ENCODE measurements at places on chromosomes 2 and 18.

- DNase-seq: no peak
These were observed 509.0 kb upstream of the SLC39A10 start for GRCh38 chr2:195148004-195148403.

DNA sequence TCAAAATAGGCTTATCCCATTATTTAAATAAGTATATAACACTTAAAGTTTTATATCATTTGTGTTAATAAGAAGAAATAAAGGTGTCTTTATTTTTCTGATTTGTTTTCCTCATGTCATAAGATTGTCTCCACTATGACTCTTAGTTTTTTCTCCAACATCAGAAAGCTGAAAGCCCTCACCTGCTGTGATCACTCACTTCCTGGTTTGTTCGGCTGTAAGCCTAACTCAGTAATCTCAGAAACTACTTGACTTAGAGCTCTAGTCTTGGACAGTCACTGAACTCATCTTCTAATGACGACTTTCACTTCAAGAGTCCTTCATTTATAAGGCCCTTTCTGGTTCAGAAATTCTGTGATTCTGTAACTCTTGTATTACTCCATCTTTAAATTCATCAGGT is 311.0 kb downstream of the ZEB2 start:
- DNase-seq: no peak

GRCh38 chr18:27094621-27095020 is 90.5 kb downstream of the CHST9 start:
- no peak for DNase-seq

DNA sequence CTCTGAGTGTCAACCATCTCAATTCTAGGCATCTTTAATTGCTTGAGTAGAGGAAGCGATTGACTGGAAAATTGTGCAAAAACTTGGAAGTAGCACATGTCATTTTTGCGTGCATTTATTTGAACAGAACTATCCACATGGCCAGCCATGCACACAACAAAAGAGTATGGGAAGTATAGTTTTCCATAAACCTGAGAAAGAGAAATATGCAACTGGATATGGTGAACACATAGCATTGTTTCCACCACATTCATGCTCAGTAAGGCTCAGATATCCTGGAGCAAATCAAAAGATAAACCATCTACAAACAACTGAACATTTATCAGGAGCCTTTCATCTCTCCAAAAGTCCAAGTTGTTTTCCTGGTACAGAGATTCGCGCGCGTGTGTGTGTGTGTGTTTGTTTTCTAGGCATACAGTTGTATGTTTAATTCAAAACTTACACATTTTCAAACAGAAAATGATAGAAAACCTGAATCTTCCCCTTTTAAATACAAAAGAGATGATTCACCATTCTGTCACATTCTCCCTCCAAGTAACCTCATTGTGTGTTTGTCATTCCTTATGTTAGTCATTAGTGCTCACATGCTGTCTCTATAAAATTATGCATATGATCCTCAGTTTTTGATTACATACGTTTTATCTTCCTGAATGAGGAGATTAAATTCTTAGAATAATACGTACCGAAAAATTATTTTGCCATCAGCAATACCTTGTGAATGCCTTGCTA is 780.4 kb upstream of the NRXN1 start:
- DNase-seq: peak; percentile 79

DNA sequence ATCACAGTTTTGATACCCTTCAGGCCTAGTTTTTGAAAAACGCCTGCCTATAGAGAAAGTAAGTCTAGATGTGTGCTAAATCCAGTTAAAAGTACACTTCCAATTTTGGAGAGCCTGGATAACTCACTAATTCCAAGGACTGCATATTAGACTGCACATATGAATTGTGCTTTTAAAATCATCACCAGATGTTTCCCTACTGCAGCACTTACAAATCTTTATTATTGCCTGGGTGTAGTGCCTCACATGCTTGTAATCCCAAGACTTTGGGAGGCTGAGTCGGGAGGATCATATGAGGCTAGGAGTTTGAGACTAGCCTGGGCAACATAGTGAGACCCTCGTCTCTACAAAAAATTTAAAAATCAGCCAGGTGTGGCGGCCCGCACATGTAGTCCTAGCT is 35.9 kb upstream of the HTR2B start:
- DNase-seq: peak; percentile 62

- DNase-seq: no peak
These were observed 110.9 kb downstream of the FAM210A start for GRCh38 chr18:13615432-13615861.

GRCh38 chr2:66429693-66430504 is 5.0 kb upstream of the MEIS1 start:
- no peak for DNase-seq

- DNase-seq: no peak
These were observed 443.3 kb downstream of the SOCS6 start for GRCh38 chr18:70732188-70732587.

DNA sequence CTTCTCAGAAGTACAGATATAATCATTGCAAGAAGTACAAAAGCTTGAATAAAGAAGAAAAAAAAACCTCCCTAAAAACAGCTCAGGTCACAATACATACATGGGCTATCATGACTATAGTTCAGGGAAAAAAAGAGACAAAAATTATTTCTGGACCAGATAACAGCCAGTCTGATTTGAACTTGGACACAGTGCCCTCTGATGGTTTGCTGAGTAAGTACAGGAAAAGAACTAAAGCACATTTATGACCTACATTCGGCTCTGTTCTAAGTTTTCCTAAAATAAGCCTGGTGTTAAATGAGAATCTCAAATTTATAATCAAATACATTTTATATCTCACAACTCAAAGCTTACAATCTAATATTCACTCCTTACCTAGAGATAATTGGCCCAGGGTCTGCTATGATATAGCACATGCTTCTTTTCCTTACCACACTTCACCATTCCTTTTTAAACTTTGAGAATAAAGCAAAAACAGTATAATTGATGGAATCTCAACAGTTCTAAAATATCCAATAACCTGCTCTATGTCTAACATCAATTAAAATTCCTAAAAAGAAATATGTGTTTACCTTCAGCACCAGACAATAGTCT is 81.1 kb downstream of the RAPH1 start:
- peak; percentile 73 for DNase-seq

DNA sequence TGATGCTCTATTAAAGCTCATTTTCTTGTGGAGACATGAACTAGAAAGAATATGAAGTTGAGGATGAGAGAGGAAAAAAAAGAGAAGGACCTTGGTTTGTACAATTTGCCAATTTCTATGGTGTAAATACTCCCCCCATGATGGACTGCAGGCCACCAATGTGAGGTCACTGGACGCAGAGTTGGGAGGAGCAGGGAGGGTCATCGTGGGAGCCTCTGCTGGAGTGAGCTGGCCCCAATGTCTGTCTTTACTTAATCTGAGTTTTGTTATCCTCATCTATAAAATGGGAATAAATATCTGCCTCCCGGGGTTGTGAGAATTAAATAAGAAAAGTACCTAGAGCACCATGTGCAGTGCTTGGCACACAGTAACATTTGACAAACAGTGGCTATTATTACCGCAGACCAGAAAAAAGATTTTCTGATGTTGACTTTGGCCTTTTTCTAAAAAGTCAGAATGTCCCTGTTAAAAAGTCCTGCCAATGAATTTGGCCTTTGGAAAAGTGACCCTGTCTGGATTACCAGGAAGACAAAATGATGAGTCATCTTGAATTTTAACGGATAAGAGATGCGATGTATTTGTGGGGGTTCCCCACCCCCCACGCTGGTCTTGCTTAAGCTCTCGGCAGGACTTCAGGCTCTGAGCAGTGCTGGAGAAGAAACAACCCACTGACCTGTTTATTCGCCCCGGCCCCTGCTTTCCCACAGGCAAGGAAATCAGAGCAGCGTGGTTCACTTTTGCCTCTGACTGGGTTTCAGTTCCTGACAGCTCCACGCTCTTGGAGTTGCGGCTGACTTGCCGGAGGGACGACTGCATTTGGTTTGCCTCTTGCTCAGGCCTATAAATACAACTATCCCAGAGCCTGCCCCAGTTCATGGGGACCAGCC is 50.3 kb upstream of the FOSL2 start:
- peak; percentile 88 for DNase-seq

DNA sequence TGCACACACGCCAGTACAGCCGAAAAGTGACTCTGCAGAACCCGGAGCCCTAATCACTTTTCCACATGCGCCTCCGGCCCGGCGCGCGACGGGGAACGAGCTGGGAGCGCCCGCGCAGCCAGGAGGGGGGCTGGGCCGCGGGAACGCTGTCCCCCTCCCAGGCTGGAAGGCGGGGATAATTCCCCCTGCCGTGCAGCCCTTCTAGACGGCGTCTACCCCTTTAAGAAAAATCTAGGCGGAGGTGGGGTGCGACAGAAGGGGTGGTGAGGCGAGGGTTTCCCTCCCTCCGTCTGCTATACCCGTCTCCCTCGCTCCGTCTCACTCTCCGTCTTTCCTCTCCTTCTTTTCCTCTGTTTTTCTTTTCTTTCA is 2.4 kb downstream of the CYP26B1 start:
- DNase-seq: no peak

DNA sequence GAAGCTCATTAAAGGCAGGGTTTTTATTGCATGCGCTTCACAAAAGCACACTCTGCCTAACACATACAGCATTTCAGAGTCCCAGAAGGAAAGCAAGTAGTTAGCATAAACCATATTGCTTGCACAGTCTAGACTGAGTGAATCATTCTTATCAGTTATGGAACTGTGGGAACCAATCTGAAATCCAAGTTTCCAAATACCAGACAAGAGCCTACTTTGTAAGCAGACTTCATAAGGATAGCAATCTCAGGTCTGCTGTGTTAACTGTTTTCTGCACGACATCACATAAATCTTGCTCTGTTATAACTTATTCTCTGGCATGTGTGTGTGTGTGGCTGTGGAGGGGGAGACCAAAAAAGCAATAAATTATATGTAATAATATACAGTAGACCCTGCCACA is 608.1 kb upstream of the REG3G start:
- DNase-seq: no peak

- DNase-seq: no peak
These were observed 896.3 kb downstream of the TSN start for GRCh38 chr2:122651780-122652179.

GRCh38 chr18:75206452-75207309 is 2.3 kb downstream of the PTGR3 start:
- no peak for DNase-seq

DNA sequence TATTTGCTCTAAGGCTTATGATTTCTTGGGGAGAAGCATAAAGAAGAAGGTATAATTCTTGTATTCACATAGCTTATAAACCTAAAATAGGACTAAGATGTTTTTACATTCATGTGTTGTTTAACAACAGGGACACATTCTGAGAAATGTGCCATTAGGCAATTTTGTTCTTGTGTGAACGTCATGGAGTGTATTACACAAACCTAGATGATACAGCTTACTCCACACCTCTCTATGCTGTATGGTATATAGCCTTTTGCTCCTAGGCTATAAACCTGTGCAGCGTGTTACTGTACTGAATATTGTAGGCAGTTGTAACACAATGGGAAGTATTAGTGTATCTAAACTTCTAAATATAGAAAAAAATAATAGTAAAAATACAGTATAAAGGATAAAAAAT is 92.1 kb downstream of the PHLPP1 start:
- DNase-seq: no peak

DNA sequence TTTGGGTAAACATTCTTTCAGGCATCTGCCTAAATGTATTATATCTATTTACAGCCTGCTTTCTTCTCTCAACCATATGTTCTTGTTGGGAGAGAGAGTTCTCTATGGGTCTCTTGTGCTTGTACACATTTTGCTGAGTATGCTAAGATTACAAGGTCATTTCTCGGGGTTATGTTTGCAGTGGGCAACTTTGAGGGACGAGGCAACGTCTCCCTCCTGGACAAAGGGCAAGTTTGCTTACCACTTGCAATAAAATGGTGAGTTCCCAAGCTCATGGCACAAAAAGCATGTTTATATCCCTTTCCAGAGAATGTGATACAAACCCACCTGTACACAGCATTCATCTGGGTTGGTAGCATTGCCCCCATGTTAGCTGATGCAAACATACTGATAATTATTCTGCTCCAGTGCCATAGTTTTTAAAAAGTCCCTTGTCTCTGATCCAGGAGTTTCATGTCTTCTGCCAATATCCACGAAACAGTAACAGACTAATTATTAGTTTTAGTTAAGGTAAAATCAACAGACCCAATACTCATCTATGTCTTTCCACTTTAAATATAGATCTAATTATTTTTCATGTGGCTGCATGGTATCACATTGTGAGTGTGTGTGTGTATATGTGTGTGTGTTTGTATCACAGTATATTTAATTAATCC is 84.2 kb upstream of the MAPK4 start:
- no peak for DNase-seq

DNA sequence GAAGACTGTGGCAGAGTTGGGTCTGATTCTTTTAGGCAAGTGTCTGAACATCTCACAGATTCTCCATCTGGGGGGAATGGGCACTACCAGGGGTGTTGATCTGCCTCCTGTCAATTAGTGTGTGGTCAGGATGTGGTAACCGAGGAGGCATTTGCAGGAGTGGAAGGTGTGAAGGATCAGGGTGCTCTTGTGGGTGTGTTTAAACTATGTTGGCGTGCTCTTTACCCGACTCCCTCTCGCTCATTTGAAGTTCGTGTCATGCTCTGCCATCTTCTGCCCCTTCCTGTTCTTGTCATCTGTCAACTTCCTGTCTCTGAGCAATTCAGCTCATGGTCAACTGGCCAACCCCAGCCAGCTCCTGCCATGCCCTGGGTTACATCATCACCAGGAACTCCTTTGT is 107.9 kb downstream of the RTN4 start:
- no peak for DNase-seq

DNA sequence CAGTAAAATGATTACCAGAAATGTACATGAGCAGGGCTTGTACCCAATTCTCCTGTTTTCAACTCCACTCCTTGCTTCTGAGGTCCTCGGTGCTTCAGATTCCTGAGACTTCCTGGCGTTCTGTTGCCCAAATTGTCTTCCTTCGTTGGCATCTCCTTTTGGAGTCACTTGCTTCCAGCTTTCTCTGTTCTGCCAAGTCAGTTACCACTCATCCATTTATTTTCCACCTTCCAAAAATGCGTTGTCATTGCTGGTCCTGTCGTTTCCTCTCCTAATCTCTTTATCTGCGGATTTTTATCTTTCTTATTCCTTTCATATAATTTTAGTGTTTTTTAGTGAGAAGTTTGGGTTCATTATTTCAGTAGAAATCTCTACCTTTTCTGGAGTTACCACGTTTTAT is 18.5 kb upstream of the EFR3B start:
- no peak for DNase-seq

DNA sequence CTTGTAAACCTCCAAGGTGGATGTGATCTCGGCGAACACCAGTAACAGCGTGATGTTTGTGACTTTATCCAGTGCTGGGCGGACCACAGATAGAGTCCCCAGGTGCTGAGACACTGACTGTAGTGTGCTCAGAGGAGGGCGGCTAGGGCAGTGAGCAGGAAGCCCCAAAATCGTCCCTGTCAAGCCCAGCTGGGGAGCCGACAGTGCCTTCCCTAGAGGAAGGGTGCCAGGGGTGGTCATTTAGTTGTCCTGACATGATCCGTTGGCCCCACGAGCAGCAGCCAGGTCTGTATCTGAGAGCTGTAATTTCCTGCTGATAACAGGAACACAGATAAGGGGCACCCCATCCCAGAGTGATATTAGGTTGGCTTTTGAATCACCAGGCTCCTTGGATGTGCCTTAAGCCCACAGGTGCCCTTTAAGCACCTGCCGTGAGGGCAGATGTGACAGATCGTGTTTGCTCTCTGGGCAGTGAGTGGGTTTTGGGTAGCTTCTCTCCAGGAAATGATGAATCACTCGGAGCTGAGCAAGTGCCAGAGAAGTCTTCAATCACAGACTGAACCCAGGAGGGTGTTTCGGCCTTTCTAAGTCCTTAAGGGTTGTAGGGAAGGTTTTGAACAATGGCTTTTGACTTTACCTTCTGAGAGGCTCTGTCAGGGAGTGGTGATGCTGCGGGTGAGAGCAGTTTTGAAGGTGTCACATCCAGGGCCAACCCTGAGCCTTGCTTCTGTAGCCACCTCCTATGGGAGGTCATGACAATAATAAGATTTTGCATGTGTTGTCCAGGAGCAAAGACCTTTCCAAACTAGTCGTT is 7.7 kb downstream of the LPIN1 start:
- DNase-seq: peak; percentile 75
